GF-D8 (cell line): ENCODE measurements at places on chromosomes 1 and 21.
A peak's percentile ranks its signal among the peaks of the same experiment; 100 is the strongest.

DNA sequence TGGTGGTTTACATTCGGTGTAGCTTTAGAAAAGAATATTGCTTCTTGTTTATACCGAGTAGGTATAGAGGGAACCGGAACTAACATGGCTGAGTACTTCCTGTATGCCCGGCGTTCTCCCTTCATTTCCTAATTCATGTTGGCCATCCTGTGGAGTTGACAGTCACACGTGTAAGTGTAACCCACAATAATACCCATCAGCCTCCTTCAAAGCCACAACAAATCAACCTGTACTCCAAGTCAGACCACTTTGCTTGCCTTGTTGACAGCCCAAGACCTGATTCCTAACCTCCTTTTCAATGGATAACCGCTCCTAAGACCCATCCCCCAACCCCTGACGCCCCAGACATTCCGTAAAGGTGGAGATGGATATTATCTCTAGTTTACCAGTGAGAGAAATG, 42.1 kb downstream of the UBE2U start:
- DNase-seq = no peak

DNA sequence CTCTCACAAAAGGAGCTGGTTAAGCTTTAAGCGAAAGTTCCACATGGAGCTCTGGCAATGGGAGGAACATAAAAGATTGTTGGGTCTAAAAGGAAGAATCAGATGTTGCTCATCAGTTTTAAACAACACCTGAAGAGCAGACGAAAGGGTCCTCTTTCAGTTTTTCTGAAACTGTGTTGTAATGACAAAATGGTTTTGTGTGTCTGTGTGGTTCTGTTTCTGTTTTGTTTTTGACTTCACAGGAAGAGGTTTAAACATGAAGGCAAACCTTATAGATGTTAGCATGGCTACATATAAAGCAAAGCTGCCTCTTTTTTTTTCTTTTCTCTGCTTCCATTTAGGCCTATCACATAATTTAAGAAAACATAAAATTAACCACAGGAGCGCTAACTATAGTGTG, 136.1 kb downstream of the ZP4 start:
- no peak for DNase-seq

DNA sequence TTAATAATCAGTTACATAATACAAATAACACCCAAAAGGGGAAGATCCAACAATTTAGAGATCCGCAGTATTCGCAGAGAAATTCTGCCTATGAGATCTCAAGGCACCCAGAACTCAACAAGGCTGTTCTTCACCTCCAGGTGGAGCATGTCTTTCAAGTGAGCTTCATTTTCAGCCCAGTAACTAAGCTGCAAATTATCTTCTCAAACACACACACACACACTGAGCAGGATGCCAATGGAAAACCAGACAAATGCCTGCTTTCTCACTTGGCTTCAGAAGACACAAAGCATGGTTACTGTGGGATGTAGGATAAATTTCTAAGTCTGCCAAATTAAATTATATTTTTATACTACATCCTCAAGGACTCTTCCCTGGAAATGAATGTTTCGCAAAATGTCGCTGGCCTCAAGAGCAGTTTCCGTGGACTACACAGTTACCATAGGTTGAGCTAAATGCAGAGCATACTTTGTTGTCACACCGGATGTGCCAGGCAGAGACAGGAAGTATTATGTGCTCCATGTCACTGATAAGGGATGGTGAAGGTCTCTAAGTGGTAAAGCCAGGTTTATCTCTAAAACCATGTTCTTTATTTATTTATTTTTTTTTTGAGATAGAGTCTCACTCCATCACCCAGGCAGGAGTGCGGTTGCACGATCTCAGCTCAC, 30.3 kb downstream of the UBR4 start:
- peak; percentile 99 for DNase-seq

DNA sequence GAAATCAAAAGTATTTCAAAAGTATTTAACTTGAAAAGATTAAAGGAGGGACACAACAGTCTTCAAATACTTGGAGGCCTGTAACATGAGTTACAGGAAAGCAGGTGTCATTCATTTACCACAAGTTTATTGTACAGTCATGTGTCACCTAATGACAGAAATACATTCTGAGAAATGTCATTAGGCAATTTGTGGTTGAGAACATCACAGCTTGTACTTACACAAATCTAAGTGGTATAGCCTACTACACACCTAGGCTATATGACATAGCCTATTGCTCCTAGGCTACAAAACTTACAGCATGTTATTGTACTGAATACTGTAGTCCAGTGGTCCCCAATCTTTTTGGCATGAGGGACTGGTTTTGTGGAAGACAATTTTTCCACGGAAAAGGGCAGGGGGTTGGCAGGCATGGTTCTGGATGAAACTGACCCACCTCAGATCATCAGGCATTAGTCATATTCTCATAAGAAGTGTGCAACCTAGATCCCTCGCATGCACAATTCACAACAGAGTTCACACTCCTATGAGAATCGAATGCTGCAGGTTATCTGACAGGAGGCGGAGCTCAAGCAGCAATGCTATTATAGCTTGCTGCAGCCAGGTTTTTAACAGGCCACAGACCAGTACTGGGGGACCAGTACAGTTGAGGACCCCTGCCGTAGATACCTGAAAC, 25.0 kb upstream of the PHTF1 start:
- peak; percentile 28 for DNase-seq

- DNase-seq = no peak
Observed at GRCh38 chr1:4424766-4425165, 229.6 kb upstream of the AJAP1 start.

GRCh38 chr21:35940074-35940927, 120.0 kb downstream of the SETD4 start:
- DNase-seq = peak; percentile 44

DNA sequence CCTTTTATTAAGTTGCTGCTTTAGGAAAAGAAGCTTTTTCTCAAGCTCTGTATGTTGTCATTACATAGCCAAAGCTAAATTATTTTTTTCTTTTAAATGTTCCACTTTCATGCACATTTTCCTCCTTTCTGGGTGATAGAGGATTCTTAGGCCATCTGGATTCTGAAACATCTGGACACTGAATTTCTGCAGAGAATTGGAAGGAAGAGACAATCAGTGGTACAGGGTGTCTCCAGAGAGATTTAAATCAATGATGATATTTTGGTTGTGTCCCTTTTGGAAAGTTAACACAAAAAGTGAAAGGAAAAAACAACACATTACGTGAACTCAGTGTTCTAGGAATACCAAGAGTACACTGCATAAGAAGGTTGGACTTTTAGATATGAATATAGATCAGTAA, 211.4 kb upstream of the PKN2 start:
- no peak for DNase-seq
